ENCODE measurements at places on chromosomes 6 and 20.

GRCh38 chr6:34947561-34947960 lies 58.5 kb downstream of the ANKS1A start:
- DNase-seq, result peak; percentile 19

DNA sequence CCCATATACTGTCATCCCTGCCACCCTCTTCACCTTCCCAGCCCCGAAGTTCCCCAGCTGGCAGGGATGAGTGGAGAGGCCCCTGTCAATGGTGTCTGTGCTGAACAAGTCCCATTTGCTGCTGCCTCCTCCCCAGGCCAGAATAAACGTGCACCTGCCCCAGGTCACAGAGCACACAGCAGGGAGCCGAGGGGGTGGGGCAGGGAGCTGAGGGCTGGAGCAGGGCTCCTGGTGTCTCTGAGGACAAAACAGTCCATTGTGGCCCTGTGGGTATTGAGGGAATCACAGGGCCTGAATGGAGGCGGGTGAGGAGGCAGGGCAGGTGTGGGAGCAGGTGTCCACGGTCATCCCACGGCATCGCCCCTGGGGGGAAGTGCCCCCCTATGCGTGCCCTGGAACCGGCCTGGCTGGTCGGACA lies 55.8 kb downstream of the SNAI1 start:
- DNase-seq, result peak; percentile 30

DNA sequence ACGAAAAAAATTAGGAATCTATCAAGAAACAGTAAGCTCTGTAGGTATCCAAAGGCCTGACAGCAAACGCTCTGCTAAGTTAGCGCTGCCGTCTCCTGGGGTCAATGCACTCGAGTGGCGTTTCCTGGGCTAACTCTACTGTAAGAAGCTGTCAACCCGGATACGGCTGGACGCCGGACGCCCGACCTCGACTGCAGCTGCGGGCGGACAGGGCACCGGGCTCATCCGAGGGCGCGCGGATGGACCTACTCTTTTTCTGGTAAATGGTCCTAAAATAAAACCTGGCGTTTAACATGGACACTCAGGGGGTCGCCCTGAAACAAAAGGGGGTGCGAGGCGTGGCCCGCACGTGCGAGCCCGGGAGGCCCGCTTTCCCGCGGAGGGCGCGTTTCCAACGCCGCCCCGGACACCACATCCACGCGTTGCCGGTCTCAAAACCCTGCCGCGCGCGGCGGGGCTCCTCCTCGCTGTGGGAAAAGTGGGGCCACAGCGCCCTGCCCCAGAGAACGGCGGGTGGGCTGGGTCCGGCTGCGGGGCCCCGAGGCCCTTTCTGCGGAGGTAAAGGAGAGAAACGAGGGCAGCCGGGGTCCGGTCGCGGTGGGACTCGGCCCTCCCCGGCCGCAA lies 537 bp downstream of the TCP1 start:
- DNase-seq, result peak; percentile 53

- no peak for DNase-seq
Measured at GRCh38 chr6:46184114-46184513, 13.3 kb upstream of the ENPP5 start.

DNA sequence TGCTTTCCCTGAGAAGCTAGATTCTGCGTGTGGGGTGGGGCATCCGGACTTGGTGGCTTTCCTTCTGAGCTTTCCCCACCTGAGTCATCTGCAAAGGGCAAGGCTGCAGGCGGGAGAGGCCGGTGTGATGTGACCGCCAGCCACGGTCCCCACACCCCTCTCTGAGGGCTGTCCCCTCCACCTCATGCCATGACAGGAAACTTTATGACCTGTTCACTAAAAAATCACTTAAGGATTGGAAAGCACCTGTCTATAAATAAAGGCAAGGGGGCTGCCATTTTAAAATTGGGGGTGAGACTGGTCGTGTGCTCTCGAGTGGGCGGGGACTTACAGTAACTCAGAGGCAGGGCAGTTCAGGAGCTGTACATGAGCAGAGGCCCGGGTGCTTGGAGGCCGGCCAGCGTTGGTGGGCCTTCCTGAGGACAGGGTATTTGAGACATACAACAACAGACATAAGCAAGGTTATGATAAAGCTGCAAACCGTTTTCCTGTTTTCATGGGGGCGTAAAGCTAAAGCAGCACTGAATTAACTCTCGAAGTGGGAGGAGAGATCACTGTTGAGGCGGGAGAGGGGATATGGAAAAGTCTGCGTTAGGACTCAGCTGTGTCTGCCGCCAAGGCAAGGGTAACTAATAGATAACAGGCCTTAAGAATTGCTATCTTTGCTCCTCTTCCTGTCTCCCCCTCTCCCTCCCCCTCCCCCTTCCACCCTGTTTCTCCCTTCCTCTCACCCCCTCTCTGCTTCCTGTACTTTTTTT lies 16.1 kb upstream of the SERPINB1 start:
- DNase-seq, result no peak

- DNase-seq, result no peak
Measured at GRCh38 chr20:17934141-17934862, 34.3 kb downstream of the SNX5 start.

- DNase-seq, result no peak
Measured at GRCh38 chr6:143157131-143157530, 96.4 kb downstream of the AIG1 start.

- no peak for DNase-seq
Measured at GRCh38 chr6:6943421-6943820, 164.3 kb upstream of the RREB1 start.

GRCh38 chr6:162798546-162799266 lies 70.9 kb downstream of the PACRG start:
- no peak for DNase-seq

DNA sequence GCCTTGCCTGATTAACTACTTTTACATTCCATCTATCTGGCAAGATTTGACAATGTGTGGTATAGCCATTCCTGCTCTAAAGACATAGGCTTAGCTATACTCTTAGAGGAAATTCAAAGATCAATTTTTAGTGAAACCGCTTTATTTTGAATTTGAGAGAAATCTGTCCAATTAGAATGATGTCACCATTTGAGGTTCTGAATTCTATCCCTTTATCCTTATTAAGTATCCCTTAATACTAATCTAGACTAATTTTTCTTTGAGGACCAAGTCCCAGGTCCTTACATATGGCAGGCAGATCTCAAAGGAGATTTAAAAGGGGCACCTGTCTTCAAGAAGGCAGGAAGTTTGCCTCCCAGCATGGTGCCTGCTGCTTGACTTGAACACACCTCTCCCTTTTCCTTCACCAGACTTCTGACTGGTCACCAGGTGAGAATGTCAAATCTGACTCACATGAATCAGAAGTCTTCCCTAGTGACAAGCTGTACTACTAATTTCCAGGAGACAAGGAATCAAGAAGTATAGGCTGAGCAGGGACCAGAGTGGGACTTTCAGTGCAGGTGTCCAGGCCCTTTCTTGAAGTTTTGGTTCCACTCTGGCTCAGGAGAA lies 15.0 kb upstream of the MRAP2 start:
- DNase-seq, result no peak

- no peak for DNase-seq
Measured at GRCh38 chr6:119430805-119431204, 81.2 kb upstream of the MAN1A1 start.

DNA sequence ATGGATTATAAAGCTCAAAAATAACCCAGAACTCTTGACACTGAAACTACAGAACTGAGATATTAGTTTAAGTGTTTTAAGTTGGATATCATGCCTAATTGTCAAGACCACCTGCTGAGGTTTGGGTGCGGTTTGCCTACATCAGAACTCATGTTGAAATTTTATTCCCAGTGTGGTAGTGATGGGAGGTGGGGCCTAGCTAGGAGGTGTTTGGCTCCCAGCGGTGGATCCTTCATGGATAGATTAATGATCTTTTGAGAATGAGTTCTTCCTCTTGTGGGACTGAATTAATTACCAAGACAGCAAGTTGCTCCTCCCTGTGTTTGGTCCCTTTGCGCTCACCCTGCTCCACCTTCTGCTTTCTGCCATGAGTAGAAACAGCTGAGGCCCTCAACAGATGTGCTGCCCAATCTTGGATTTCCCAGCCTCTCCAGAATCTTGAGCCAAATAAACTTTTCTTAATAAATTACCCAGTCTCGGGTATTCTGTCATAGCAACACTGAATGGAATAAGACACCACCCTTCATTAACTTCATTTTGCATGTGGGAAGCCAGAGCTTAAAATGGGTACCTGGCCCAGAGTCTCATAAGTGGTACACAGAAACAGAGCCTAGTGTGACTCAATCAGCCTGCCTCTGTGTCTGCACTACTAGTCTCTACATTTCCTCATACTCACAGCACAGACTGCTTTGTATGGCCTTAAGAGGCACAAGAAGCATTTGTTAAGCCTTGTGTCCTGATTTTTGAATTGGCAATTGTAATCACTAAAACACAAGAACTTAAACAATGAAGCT lies 158.4 kb downstream of the IBTK start:
- DNase-seq, result no peak

DNA sequence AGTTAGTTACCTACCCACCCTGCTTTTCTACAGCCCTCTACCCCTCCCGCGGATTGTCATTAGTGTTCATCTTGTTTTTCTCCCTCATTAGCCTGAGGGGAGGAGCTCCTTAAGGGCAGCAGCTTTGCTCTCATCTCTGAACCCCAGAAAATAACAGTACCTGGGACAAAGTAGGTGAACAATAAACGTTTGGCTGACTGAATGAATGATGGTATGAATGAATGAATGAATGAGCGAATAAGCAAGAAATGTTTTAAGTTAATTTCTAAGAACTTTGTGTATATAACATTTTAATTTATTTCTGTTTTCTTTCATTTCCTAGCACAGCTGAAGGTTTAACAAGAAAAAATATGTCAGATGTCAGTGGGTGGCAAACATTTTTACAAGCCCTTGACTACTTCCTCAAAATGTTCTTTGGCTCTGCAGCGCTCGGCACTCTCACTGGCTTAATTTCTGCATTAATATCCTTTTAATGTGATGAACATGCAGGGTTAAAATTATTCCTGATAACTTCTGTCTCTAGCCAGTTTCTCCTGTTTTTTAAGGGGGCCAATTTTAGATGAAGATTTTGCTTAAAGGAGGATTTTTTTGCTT lies 50.1 kb downstream of the SLC9A8 start:
- DNase-seq, result no peak

DNA sequence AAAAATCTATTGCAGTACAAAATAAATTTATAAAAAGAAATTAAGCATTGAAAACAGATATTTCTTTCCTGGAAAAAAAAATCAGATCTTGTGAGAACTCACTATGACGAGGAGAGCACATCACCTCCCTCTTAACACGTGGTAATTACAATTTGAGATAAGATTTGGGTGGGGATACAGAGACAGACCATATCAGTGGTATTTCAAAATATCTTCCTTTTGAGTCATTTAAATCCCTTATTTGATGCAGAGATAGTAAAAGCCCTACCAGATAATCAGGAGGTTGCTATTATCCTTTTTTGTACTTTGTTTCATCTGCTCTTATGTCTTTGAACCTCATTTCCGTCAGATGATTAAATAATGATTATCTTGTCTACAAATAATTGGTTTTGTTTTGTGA lies 800.4 kb downstream of the KIF16B start:
- DNase-seq, result no peak

DNA sequence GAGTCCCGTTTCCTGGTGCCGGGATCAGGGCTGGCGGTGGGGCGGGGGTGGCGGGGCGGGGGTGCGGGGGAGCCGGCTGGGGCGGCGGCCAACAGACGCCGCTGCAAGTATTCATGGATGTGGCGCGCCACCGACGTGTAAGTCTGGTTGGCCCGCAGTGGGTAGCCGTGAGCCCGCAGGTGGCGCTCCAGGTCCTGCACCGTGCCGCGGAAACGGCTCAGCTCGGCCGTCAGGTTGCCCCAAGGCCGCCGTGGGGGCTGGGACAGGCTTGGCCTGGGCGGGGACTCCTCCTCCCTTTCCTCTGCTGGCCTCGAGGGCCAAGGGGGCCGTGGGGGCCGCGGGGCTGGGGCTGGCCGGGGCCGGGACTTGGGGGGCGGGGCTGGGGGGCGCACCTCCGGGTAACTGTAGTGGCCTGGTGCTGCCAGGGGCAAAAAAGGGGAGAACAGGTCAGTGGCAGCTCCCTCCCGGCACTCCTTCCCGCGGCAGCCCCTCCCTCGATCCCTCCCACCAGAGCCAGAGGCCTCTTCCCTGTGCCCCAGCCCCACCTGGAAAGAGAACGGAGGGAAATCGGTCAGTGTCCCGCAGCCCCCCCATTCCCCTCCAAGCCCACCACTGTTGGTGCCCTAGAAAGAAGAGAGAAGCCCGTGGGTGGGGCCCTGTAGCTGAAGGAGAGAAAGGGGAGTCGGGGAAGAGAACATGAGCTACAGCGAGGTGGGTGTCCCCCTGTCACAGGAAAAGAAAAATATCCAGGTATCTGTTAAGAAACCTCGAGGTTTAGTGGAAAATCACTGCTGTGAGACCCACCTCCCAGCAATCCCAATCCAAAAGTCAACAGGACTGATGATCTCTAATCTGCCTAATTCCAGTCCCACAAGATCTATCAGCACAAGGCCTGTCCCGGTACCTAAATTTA lies 21.3 kb downstream of the TNXB start:
- DNase-seq, result peak; percentile 87

DNA sequence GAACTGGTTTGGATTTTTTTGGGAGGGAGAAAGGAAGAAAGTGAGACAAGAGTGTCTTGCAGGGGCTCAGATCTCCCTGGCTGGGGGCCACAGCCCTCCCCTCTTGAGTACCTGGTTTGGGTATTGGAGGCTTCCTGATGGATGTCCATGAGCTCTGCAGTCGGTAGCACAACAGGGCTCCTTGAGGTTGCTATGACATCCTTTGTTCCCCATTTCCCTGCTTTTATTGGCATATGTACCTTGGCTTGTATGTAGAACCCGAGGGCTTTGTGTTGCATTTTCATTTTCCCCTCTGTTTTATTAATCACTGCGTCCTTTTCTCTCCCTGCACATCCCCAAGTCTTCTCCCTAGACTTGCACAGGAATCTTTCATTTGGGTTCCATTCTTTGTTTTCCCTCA lies 355.5 kb upstream of the TSHZ2 start:
- no peak for DNase-seq

DNA sequence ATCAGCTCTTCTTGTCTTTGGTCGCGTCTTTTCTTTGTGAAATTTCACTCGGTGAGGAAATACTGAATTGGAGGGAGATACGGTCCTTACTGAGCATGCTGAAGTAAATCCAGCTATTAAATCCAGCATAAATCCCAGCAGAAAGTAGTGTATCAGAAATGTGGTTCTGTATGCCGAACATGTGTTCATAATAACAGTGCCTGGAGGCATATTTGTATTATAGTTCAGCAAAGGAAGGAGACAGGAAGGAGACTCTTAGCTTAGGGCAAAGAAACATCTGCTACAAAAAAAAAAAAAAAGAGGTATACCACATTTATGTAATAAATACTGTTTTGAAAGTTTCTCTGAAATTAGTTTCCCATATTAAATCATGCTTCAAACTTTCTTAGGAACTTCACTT lies 211.8 kb downstream of the PLCB4 start:
- DNase-seq, result no peak

GRCh38 chr6:42698217-42698616 lies 24.2 kb downstream of the PRPH2 start:
- no peak for DNase-seq

DNA sequence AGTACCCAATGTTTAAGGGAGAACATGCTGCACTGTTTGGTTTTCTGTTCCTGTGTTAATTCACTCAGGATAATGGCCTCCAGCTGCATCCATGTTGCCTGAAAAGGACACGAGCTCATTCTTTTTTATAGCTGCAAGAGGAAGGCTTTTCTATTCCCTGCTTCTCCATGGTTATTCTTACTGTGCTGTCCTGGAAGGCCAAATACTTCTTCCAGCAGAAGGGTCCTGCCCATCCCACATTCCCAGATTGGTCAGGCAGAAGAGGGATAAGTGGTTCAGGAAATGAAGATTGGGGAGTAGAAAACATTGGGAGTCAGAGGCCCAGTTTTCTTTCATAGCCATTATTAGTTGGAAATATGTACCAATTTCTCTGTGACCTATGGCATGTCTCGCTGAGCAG lies 122.4 kb downstream of the TCP11 start:
- DNase-seq, result no peak
